ENCODE measurements at places on chromosomes 11 and 22. TPM values are rescaled to one million over a fixed set of nuclear protein-coding genes. Genes with fewer than 3 reads are reported as not detected.
A peak's percentile ranks its signal among the peaks of the same experiment; 100 is the strongest.

GRCh38 chr11:3669128-3669527 is 2.1 kb downstream of the CHRNA10 start:
- no peak for DNase-seq

The RFPL2 gene
- 0.26 TPM for total RNA-seq

GRCh38 chr11:61447601-61448551 is 18.0 kb downstream of the SDHAF2 start:
- DNase-seq: no peak

The TOP3B gene
- total RNA-seq: 51.9 TPM

GRCh38 chr11:46690702-46691101 is 9.7 kb downstream of the ARHGAP1 start:
- DNase-seq: no peak

The SLC22A25 gene
- total RNA-seq: not detected

DNA sequence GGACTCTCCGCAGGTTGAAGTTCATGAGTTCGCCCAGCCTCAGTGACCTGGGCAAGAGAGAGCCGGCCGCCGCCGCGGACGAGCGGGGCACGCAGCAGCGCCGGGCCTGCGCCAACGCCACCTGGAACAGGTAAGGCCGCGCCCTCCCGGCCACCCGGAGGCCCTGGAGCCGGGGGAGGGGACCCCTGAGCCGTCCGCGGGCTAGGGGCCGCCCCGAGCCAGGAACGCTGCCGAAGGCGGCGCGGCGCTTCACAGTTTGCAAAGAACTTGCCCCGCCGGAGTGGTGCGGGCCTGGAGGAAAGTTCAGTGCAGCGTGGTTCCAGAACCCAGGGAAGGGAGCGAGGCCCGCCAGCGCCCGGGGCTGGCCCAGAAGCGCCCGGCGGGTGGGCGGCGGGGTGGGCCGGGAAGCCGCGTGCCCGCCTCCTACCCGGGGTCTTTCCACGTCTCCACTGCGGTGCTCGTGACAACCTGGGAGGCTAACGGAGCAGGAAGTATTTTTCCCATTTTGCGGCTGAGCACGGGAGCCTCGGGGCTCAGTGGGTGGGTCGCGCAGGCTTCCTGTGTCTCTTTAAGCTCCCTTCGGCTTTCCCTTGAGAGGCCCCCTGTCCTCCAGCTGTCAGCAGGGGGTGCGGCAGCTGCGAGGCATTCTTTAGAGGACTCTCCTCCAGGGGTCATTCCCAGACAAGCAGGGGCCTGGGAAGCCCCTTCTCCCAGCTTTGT is 635 bp downstream of the PRR5 start:
- peak; percentile 6 for DNase-seq

DNA sequence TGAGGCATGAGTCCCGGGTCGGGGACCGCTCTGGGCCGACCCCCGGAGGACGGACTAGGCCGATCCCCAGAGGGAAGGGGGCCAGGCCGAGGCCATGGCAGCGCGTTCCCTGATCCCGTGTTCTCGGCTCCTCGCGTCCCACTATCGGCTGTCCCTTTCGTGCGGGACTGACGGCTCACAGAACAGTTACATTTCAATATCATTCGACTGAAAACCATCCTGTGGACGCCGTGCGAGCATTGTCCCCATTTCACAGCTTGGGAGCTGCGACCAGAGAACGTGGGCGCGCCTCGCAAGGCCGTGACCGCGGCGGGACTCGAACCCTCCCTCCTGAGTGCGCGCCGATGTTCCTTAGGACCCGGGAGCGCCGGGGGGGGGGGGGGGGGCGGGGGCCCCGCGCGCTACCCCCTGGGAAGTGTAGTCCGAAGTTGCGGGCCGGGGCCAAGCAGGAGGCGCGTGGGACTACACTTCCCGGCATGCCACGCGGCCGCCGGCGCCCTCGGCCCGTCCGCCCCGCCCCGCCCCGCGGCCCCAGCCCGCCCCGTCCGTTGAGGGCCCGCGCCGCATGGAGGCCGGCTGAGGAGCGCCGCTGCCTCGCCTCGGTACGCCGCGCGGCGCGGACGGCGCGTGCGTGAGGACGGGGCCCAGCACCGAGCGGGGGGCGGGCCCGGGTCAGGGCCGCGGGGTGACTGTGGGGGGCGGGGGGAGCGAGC is at the start of gene TRABD:
Gene TRABD, plus strand, starts transcription at position 539 of the 713 bp plus-strand sequence. CDS start 7,148 bp downstream, outside the sequence.
- DNase-seq: peak; percentile 84

DNA sequence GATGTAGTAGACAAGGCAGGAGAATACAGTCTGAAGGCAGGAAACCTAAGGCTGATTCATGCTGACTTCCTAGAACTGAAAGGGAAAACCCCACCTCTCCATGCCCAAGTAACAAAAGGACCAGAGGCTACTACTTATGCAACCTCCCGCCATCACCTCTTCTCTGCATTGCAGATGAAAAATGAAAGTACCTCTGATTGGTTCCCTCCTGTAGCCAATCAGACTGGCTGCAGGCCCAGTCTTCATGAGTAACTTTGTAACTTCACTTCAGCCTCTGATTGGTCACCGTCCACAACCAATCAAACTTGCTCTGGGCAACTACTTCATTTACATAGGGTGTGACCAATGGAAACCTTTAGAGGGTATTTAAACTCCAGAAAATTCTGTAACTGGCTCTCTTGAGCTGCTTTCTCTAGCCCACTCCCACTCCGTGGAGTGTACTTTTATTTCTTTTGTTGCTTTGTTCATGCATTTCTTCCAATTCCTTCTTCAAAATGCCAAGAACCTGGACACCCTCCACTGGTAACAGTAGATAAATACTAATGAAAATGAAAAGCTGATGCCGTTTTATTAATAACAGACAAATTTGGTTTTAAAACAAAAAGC is 5.2 kb upstream of the MAP6 start:
- DNase-seq: peak; percentile 47

- DNase-seq: no peak
These were observed 74.7 kb downstream of the KCNQ1 start for GRCh38 chr11:2519517-2519861.

GRCh38 chr11:95242091-95242844 is 11.3 kb upstream of the SESN3 start:
- DNase-seq: no peak

DNA sequence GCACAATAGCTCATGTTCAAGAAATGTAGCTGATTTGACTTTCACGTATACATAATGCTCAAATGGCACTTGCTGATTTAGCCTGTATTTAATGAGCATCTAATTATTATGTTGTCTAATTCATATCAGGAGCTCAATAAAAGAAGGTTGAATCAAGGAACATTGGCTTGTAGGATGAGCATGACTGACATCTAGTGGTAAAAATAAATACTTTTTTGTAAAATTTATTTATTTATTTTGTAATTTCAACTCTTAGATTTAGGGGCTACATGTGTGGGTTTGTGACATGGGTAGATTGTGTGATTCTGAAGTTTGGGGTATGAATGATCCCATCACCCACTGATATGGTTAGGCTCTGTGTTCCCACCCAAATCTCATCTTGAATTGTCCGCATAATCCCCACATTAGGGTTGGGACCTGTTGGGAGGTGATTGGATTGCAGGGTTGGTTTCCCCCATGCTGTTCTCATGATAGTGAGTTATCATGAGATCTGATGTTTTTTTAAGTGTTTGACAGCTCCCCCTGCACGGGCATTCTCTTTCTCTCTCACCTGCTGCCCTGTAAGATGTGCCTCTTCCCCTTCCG is 1.7 kb upstream of the OR52E5 start:
- no peak for DNase-seq

DNA sequence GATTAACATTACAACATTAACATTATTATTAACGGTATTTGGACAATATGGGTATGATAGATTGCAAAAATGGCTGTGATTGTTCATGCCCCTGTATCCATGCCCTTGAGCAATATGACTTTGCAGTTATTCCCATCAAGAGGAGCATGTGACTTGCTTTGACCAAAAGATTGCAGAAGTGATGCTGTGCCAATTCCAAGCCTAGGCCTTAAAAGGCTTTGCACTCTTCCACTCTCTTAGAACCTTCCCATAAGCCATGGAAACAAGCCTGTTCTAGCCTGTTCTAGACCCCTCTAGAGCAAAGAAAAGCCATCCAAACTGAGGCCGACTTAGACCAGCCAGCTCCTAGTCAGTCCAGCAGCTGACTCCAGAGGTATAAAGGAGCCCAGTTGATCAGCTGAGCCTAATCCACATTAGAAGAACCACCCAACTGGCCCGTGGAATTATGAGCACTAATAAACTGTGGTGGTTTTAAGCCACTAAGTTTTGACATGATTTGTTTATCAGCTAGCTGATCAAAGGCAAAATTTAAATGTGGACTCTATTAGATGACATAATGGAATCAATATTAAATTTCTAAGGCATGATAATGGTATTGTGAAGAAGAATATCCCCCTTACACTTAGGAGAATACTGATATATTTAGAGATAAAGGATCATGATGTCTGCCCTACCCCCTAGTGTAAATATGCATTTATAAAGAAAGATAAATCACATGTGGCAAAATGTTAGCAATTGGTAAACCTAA is 28.6 kb downstream of the RAB30 start:
- DNase-seq: no peak

GRCh38 chr22:50250555-50251476 is at the start of gene HDAC10:
HDAC10 (minus strand) TSS chr22:50251265; CDS start chr22:50251032, 233 bp downstream.
- peak; percentile 84 for DNase-seq

The OR8G1 gene
- not detected for total RNA-seq

GRCh38 chr11:126026579-126026978 is 36.1 kb downstream of the CDON start:
- DNase-seq: no peak

The ASCL2 gene
- 0.42 TPM for total RNA-seq

GRCh38 chr11:9066433-9066925 is 24.9 kb downstream of the SCUBE2 start:
- DNase-seq: no peak

The PPP6R3 gene
- total RNA-seq: 157 TPM

DNA sequence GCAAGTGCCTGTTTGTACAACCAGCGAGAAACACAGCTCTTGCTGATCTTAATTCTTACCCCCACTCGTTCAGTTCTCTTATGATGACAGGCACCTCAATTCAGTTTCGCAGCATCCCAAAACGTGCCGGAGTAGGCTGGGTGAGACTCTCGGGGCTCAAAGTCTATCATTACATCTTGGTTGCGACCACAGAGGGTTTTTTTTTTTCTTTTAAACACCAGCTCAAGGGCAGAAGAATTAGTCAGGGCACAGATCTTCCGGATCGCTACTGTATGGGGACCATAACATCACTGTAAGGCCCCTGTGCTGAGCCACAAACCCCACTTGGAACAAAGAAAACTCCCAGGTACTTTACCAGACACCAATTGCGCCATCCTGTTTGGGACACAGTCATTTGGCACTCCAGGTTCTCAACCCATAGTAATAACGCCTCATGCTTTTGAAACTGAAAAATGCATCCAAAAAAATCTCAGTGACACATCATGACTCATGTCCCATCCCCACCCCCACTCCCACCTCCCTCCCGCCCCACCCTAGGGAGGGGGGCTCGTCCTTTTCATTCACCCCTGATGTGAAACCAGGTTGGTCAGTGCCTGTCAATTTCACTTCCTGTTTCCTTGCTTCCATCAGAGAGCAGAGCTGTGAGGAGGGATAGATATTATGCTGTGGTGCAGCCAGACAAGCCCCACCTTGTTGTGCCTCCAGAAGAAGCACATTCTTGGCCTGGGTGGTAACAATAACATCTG is 41.0 kb upstream of the CD5 start:
- DNase-seq: peak; percentile 76

DNA sequence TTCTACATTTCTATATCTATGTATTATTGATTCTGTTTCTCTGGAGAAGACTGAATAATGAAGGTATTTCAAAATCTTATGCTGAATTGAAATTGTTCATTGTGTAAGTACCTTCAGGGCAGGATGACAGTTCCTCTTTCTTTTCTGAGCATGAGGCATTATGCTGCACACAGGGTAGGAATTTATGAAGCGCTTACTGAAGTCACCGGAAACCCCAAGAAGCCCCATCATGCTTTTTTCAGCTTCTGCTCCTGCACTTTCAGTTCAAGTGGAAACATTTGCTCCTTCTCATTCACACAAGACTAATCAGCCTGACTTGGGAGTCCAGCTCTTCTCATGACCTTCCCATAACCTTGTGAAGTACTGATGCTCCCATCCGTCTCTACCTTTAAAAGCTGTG is 314.7 kb upstream of the SORL1-AS1 start:
- no peak for DNase-seq

The OR52E8 gene
- not detected for total RNA-seq

The GLYAT gene
- total RNA-seq: not detected

GRCh38 chr22:46564084-46564714 is 26.8 kb upstream of the CELSR1 start:
- no peak for DNase-seq

GRCh38 chr11:128595221-128595620 is 7.9 kb upstream of the ETS1 start:
- no peak for DNase-seq

GRCh38 chr11:47071791-47072261 is 104.9 kb downstream of the ARFGAP2 start:
- no peak for DNase-seq

GRCh38 chr11:83493034-83493433 is 206.9 kb upstream of the CCDC90B start:
- no peak for DNase-seq

The CCDC117 gene
- 46.4 TPM for total RNA-seq

The MYO7A gene
- 0.29 TPM for total RNA-seq

The MRPL11 gene
- 93.0 TPM for total RNA-seq

DNA sequence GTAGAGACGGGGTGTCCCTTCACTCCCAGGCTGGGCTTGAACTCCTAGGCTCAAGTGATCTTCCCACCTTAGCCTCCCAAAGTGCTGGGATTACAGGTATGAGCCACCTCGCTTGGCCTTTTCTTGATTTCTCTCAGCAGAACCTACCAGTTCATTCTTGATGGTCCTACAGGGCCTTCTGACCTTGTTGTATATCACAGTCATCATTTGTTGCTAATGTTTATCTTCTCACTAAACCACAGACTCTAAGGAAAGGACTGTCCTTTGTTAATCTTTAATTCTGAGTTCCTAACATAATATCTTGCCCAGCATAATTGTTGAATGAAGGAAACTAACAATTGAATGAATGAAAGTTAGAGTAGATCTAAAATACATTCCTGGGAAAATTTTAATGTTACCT is 22.0 kb upstream of the ZC3H12C start:
- DNase-seq: no peak

The RELA gene
- total RNA-seq: 104 TPM

DNA sequence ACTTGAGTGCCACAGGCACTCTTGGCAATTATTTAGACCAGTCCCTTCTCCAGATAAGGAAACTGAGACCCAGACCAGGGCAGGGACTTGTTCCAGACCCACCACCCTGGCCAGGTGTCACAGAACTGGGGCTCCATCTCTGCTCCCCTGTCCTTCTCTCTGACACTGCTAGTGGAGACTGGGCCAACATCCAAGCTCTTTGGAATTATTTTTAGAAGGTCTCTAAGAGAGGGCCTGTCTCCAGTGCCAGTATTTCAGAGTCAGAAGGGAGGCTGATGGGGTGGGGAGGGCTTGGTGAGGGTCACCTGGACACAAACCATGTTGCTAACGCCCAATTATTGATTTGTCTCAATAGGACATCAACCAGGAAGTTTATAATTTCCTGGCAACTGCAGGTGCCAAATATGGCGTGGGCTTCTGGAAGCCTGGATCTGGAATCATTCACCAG is 32.7 kb downstream of the POLR3H start:
- no peak for DNase-seq

DNA sequence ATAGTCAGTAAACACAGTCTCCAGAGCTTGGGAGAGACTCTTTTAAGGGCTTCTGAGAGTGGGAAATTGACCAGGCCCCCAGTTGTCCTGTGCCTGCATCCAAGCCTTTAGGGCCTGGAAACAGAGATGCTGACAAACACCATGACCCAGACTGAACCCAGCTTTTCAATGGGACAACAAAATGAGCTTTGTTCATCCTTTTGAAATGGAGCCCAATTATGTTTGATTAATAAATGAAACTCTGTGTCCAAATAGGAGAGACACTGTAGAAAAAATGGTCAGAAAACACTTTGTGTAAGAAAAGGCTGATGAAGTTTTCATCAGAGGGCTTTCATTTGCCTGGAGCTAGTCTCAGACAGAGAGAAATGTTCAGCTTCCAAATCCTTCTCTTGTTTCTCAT is 146.0 kb downstream of the RRAS2 start:
- no peak for DNase-seq

All from activated T-helper 1 cell treated with anti-CD3 and anti-CD28 coated beads, Interleukin-12 subunit alpha, Interleukin-12 subunit beta, Interleukin-2, Interleukin-4 antibody, amounts not matched to agents 30 ng/mL and 10 ng/mL and 1 ng/mL, durations not matched to agents 14 hours and 24 hours and 36 hours (primary cell).